ENCODE measurements at places on chromosomes 12 and 14.

- no peak for DNase-seq
Observed at GRCh38 chr12:45231515-45232145, 15.7 kb downstream of the ANO6 start.

- DNase-seq, result no peak
Observed at GRCh38 chr14:20434701-20435581, 1.0 kb downstream of the KLHL33 start.

GRCh38 chr14:70029296-70030132 is 150.3 kb downstream of the SMOC1 start:
- no peak for DNase-seq

GRCh38 chr12:109736552-109737108 is 23.0 kb downstream of the FAM222A start:
- no peak for DNase-seq

DNA sequence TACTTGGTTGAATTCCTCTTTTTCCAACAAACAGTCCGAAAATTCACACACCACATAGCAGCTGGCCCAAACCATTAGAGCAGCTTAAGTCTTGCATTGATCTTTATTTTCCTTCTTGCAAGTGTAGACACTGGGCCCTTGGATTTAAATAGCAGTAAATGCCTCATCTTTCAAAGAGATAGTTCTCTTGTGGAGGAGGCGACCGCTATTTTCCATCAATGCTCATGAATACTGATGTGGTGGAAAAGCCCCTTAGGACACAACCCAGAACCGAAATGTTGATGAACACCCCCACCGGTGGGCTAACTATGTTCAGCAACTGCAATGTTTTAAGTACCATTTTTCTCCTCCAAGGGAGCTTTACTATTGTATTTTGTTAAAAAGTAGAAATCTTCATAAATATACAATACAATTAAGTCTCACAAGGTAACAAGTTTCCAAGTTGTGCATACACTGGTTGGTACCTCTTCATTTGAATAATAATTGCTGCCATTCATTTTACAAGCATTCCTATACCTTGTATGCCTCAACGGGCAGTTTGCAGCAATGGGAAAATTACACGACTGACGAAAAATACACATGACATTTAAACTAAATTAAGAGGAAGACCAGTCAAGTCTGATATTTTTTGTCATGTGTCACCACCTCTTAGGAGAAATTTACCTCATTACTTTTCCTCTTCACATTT is 18.0 kb downstream of the NIN start:
- DNase-seq, result no peak

DNA sequence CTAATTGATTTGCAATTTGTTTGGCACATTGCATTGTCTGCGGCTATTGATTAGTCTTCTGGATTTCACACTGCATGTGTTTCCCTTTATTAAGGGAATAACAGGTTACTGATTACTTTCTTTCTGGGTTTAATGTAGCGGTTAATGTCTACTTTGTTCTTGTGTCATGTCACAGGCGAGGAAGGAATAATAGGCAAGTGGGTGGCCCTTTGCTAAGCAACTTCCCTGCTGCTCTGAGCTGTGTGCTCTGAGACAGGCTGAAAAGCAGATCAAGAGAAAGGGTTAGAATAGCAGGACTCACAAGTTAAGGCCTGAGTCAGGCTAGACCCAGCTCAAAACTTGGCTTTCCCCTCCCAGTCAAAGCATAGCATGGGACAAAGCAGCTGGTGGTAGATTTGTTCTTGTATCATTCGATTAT is 77.2 kb downstream of the NKX2-1 start:
- DNase-seq, result no peak

- DNase-seq, result no peak
Observed at GRCh38 chr12:79115743-79116142, 251.2 kb downstream of the SYT1 start.

All from GM10248 (cell line).